Activated naive CD4-positive, alpha-beta T cell treated with anti-CD3 and anti-CD28 coated beads for 36 hours (primary cell): ENCODE measurements at places on chromosomes 5 and 9.
A peak's percentile ranks its signal among the peaks of the same experiment; 100 is the strongest.

DNA sequence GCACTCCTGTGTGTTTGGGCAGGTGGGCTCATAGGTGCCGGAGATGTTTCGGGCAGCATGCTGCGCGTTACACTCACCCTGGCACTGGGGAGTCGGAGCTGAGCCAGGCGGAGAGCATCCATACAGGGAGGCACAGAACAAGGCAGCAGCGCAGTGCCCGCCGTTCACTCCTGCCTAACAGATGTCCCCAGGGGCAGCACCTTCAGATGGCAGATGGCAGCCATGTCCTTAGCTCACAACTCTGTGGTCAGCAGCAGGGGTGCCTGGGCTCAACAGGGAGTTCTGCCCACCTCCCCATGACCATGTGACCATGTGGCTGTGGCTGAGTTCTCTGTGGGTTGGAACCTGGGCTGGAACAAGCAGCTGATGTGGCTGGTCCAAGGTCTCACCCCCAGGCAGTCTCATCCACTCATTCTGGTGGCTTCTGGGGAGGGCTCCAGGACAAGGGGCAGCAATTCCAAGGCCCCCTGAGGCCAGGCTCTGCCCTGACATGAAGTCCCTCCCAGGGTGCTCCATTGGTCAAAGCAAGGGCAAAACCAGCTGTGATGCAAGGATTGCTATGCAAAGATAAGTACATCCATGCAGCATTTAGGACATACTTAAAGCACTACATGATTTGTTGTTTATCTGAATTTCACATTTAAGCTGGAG lies 64.2 kb downstream of the MRPL36 start:
- no peak for DNase-seq

DNA sequence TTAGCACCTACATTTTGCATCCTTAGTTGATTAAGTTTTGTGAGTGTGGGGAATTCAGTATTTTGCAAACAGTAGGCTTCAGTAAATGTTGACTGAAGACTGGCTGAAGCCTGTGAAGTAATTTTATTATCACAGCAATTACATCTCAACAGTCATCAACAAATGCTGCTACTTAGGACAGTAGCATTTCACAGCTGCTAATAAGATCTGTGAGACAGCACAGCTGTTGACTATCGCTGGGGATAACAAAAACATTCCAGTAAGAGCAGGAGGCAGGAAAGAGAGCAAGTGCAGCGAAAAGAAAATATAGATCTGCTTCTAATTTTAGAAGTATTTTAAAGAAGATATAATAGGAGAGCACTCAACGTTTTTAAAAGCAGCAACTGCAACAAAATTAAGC lies 117.3 kb upstream of the FGF10 start:
- no peak for DNase-seq

- DNase-seq = peak; percentile 47
These were observed 558 bp downstream of the GRPEL2 start for GRCh38 chr5:149345892-149346222.

DNA sequence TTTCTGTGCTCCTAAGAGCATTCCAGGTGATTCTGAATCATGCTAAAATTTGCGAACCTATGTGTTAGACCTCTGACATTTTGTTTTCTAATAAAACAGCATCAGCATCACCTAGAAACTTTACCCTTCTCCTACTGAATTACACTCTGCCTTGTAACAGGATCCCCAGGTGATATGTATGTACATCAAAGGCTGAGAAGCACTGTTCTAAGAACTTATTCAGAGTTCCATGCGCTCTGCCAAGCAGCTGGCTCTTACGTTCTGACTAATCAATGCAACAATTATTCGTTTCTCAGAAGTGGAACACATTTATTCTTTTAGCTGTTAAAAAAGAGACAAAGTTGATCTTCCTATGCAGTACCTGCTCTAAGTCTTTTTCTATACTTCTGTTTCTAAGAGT lies 228.6 kb downstream of the SLF1 start:
- DNase-seq = no peak

GRCh38 chr5:156584871-156585270 lies 257.9 kb downstream of the SGCD start:
- no peak for DNase-seq

GRCh38 chr5:80516826-80517225 lies 28.9 kb downstream of the FAM151B start:
- DNase-seq = peak; percentile 13

DNA sequence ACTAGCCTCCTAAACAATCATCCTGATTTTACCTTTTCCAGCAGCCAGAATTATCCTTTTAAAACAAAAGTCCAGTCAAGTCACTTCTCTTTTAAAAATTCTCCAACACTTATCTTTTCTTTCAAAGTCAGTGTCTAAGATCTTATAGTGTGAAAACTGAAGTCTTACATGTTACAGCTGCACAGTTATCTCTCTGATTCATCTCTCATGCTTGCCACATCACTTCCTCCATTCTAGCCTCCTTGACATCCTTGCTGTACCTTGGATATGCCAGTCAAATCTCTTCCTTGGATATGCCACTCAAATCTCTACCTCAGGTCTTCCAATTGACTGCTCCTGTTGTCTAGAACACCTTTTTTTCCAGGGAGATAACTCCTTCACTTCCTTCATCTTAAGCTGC lies 361.7 kb upstream of the FTMT start:
- no peak for DNase-seq

GRCh38 chr9:117034866-117035265 lies 347.8 kb downstream of the TRIM32 start:
- peak; percentile 8 for DNase-seq

- no peak for DNase-seq
These were observed 145.7 kb upstream of the ALDH1B1 start for GRCh38 chr9:38246833-38247232.

GRCh38 chr9:38032266-38033110 lies 36.5 kb downstream of the SHB start:
- no peak for DNase-seq

DNA sequence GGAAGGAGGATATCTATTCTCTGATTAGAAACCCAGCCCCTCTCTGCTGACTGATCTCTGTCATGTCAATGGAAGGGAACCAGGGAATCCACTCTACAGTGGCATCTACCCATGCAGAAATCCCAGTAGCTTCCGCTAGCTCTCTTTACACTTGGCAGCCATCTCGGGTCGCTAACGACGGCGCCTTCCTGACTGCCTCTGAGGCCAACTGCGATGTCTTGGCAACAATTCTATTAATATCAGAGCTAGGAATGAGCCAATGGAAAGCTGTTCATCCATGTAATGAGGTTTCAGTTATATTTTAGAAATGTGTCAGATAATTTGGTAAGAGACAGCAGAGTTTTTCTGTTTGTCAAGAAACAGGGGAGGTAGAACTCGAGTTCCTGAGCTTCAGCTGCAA lies 67.6 kb upstream of the ATP10B start:
- no peak for DNase-seq
